ENCODE measurements at places on chromosomes 2 and 18. TPM values are rescaled to one million over a fixed set of nuclear protein-coding genes. Genes with fewer than 3 reads are reported as not detected.

DNA sequence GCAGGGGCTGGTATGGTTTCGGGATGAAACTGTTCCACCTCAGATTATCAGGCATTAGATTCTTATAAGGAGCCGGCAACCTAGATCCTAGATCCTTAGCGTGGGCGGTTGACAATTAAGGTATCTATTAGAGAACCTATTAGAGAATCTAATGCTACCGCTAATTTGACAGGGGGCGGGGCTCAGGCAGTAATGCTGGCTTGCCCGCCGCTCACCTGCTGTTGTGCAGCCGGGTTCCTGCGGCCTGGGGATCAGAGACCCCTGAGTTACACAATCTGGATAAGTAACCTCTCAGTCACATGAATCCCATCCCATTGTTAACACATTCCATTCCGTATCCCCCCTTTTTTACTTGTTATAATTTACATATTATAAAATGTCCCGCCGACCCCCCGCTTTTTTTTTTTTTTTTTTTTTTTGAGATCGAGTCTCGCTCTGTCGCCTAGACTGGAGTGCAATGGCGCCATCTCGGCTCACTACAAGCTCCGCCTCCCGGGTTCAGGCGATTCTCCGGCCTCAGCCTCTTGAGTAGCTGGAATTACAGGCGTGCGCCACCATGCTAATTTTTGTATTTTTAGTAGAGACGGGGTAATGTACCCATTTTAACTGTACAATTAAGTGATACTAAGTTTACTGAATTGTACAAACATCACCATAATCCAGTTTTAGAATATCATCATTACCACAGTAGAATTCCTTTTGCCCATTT, 42.0 kb upstream of the GPD2 start:
- DNase-seq = no peak

GRCh38 chr18:1513519-1513918, 608.8 kb downstream of the ADCYAP1 start:
- no peak for DNase-seq

DNA sequence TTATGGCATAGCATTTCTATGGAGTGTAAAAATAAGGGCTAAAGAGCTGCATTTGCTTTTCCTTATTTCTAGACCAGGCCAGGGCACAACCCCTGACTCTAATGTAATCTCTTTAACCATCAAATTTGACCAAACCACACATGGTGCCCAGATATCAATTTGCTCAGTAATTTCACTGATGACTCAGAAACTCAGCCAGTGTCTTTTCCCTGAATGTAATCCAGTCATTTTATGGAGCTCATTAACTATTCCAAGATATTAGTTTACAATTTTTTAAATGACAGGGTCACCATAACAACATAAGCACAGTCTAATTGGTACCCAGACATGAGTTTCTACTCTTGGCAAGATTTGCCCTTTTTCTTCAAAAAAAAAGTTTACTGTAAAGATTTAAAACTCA, 270.8 kb upstream of the AGAP1 start:
- DNase-seq = no peak

DNA sequence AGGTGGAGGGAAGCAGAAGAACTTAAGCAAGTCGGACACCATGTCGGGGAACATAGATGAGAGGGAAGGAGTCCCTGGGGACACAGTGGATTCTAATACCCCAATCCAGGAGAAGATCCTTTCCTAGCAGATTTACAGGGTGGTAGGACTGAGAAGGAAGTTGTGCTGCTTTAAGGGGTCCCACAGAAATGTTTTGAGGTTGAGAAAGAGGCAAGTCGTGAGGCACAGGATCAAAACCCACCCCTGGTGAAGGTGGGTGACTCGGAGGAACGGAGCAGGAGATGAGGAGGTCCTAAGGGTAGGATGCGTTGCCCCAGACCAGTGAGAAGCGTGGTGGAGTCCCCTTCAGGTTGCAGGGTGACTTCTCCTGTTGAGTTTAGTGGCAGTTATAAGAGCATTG, 32.7 kb downstream of the DCDC2C start:
- DNase-seq = no peak

DNA sequence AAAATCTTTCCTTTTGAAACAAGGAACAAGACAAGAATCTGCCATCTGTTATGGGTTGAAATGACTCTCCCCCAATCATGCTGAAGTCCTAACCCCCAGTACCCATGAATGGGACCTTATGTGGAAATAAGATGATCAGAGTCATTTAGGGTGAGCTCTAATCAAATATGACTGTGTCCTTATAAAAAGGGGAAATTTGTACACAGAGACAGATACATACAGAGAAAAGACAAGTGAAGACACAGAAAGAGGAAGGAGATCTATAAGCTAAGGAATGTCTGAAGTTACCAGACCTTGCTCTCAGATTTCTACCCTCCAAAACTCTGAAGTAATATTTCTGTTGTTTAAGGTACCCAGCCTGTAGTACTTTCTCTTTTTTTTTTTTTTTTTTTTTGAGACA, 15.7 kb downstream of the TGFBRAP1 start:
- no peak for DNase-seq

DNA sequence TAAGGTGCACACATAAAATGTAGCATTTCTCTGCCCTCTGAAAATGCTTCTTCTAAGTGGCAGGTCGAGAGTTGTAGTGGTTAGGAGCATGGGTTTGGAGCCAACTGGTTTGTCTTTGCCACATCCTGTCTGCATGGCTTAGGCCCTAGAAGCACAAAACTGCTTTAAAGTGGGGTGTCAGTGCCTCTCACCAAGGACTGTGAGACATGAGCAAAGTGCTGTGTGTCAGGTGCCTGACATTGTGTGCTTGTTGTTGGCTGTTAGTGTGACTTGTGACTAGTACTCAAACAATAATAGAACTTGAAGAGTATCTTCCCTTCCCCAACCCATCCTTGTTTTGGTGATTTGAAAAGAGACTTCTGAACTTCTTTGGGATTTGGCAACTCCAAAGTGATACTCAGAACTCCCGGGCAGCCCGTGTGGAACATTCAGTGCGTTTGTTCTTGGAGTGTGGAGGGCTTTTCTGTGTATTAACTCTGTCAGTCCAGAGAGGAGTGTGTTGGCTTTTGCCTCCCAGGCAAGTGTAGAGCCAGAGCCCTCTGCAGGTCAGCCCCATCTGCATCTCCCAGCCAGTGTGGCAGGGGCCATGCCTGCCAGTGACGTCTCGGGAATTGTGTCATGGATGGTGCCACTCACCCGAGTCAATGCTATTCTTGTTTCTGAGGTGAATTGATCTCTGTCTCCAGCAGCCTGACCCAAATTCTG, 5.0 kb downstream of the MGAT5 start:
- DNase-seq = no peak

The GDF7 gene
- total RNA-seq = 3.6 TPM

The UNC80 gene
- not detected for total RNA-seq

The RTKN gene
- 10.6 TPM for total RNA-seq

The EPG5 gene
- total RNA-seq = 20.2 TPM

Data from posterior vena cava (tissue), 2 donors.